ENCODE measurements at places on chromosomes 4 and X.

GRCh38 chrX:68978255-68978654 is 149.4 kb downstream of the EFNB1 start:
- DNase-seq: no peak

DNA sequence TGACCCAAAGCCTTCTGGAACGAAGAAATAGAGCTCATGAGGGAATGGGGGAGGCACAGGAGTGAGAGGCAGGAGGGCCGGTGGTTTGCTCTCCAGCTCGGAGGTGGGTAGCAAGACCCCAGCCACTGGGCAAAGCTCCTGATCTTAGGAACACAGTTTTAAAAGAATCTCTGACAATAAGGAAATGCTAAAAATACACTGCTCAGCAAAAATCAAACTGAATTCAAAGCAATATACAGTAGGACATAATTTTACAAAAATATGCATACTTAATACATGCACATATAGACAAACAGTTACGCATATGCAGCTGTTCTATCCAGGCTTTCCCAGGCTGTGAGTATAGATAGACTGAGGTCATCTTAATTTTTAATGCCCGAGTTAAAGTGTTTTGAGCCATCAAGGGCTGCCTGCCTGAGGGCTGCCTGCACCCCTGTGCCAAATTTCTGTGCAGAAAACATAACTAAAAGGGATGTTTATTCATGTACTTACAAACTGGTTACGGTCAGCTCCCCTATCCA is 6.9 kb downstream of the GPR50 start:
- no peak for DNase-seq

- no peak for DNase-seq
Observed at GRCh38 chr4:185210102-185210981, 944 bp downstream of the SNX25 start.

- no peak for DNase-seq
Observed at GRCh38 chr4:186144946-186145569, 40.6 kb downstream of the FAM149A start.

DNA sequence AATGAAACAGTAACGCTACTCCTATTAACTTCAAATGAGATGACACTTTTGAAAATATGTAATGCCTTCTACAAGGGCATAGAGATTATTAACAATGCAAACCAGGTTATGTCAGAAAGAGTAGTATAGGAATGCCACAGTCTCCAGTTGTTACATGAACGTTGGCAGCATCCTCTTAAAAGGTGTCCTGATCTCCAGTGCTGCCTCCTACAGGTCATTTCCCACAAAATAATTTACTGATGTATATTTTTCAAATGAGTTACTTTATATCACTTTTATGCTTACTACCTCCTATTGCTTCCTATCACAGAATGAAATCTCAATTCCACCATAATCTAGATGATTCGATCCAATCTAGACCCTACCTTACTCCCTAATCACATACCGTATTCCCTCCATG is 195.2 kb upstream of the EPHA5 start:
- peak; percentile 4 for DNase-seq
